ENCODE measurements at places on chromosomes 12 and 14.

- no peak for DNase-seq
Measured at GRCh38 chr14:95248432-95248831, 71.3 kb downstream of the CLMN start.

GRCh38 chr14:27390155-27390554 lies 792.3 kb upstream of the NOVA1 start:
- DNase-seq: no peak

- DNase-seq: no peak
Measured at GRCh38 chr12:104042580-104042979, 7.4 kb downstream of the GLT8D2 start.

DNA sequence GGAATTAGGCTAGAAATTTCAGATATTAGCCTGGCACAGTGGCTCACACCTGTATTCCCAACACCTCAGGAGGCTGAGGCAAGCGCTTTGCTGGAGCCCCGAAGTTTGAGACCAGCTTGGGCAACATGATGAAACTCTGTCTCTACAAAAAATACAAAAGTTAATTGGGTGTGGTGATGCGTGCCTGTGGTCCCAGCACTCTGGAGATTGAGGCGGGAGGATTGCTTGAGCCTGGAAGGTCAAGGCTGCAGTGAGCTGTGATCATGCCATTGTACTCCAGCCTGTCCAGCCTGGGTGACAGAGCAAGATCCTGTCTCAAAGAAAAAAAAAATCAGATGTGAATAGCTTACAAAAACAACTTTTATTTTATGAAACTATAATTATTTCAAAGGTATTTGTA lies 15.1 kb downstream of the FRMD6 start:
- DNase-seq: no peak

DNA sequence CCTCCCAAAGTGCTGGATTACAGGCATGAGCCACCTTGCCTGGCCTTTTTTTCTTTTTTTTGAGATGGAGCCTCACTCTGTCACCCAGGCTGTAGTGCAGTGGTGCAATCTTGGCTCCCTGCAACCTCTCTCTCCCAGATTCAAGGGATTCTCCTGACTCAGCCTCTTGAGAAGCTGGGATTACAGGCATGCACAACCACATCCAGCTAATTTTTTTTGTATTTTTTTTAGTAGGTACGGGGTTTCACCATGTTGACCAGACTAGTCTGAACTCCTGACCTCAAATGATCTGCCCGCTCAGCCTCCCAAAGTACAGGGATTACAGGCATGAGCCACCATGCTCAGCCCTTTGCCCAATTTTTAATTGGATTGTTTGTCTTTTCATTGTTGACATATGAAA lies 58.0 kb downstream of the SINHCAF start:
- no peak for DNase-seq

DNA sequence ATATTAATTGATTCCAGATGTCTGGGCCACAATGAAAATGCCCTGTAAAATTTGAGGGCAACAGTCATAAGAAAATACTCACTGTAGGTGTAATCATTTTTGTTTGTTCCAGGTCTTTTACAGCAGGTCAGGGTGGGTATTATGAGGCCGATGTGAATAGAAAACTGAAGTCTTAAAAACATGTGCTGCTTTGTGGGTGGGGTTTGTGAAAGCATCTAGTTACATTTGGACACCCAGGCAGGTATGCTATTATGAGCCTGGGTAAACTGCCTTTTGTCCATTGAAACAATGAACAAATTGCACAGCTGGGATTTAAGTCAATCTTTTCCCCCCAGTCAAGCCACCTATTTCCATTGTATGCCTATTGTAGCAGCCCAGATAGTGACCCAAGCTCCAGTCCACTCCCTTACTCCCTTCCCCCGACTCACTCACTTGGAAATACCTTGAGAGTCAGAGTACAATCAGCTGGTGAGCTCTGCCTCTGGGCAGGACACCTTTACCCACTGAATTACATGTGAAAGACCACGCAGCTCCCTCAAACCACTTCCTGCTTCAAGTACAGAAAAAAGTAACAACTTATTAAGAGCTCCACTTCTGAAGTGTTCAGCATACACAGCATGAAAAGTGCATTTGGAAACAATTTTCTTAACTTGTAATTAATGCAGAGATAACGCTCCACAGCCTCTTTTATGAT lies 1.8 kb downstream of the IGF1 start:
- DNase-seq: peak; percentile 47

GRCh38 chr12:53852992-53853391 lies 85.6 kb upstream of the HOXC13 start:
- DNase-seq: no peak

GRCh38 chr14:24013654-24014514 lies 25.2 kb downstream of the DHRS4L2 start:
- DNase-seq: peak; percentile 74

DNA sequence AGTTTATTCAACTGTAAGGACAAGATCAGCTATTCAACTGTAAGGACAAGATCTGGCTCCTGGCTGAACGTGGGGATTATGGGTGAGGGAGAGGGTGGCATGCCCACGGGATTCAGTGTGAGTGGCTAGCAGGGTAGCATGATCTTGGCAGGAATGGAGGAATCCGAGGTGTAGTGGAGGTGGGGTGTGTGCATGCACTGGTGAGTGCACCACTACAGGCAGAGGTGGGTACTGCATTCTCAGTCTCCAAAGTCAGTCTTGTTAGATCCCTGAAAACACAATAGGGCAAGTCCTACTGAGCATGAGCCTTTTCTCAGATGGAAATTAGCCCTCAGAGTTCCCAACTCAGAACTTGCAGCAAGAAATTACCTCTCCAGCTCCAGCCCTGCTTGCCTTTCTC lies 32.2 kb upstream of the DCD start:
- DNase-seq: peak; percentile 2

DNA sequence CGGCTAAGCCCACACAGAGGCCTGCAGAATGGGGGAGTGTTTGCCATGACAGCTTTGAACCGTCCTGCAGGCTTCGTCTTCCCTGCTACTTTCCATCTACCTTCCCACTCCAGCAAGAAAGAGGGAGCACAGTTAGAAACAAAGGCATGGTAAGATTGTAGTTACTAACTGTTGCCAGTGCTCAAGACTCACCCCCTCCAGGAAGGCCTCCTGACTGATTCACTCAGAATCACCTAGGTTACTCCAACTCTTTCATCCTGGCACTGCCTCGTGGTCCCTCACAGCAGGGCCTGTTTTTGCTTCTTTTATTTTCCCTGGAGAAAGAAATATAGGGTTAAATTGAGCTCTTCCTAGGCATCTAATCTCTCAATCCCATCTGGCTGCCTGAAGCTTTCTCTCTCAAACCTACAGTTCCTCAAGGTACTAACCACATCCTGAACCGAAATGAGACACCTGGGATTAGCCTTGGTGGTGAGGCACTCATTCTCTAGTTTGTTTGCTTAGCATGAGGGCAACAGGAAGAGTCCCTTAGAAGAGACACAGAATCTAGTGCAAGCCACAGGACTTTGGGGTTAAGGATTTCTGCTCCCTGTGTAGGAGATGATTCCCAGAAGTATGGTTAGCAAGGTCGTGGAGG lies 7.8 kb downstream of the GALNT6 start:
- DNase-seq: peak; percentile 41

GRCh38 chr14:104595116-104595675 lies 9.4 kb downstream of the TMEM179 start:
- no peak for DNase-seq

GRCh38 chr14:73741386-73741875 lies 27.2 kb upstream of the PNMA1 start:
- DNase-seq: no peak

- DNase-seq: peak; percentile 61
Measured at GRCh38 chr12:68482660-68483059, 128.0 kb upstream of the RAP1B start.

GRCh38 chr12:14723763-14724162 lies 27.4 kb upstream of the GUCY2C start:
- peak; percentile 31 for DNase-seq

DNA sequence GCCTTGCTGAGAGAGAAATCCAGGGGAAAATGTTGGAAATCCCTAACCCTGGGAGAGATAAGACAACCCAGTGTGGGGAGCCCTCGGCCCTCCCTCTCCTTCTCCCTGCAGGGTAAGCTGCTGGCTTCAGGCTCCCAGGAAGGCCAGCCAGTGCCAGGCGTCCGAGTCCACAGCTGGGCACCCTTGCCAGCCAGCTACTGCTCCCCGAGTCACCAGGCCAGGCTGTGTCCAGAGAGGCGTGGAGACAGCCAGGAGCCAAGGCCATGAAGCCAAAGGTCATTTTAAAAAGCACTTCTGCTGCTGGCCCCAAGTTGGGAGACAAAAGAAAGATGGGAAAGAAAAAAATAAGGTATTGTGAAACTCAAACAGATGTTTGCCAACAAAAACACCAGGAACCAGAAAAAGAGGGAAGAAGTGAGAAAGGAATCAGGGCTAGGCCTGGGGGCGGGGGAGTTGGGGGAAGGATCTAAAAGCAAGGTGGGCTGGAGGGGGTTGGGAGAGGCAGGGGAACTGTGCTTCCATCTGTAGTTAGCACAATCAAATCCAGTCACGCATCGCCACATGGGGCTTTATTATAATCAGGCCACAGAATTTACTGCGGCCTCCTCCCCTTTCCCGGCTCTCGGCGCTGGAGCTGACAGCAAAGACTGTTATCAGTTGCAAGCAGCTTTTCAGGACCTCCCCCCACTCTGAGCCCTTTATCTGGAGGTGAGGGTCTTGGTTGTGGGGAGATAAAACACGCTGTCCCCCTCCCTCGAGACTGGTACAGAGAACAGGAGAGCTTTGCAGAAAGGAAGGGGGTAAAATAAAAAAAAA lies 33.5 kb downstream of the RBM19 start:
- DNase-seq: no peak

DNA sequence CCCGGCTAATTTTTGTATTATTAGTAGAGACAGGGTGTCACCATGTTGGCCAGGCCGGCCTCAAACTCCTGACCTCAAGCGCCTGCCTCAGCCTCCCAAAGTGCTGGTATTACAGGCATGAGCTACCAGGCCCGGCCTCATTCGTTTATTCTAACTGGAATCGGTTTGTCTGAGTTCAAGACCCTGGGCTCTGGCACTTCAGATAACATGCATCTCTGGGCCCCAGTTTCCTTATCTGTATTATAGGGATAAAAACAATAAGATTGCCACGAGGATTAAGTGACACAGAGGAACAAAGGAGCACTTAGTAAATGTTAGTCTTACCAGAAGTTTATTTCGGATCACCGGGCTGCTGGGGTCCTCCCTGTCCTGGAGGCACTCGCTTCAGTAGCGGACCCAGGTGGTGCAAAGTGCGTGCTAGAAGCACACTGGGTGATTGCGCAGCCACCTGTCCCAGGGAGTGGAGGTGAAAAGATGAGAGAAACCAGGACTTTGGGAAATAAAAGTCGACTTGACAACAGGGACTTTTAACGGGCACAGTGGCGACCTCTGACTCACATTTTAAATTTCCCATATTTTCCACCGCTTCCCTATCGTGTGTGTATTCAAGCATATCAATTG lies 37.5 kb downstream of the ACACB start:
- no peak for DNase-seq

- DNase-seq: peak; percentile 96
Measured at GRCh38 chr12:3723916-3724805, 28.7 kb downstream of the CRACR2A start.

DNA sequence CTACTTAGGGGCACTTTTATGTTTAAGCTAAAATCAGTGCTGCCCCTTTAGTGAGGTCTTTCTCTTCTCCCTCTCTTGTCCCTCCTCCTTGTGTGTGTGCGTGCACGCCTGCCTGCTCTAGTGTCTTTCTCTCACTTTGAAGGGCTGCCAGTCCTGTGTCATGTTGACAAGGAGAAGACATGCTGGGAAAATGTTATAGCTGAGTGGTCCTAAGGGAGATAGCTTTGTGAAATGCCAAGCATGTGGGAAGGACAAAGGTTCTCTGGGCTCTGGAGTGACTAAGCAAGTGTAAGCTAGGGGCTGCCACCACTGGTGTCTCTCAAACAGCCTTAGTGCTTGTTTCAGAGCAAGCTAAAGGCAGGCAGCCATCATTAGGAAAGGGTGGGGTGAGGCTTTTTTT lies 108.4 kb downstream of the EMP1 start:
- DNase-seq: no peak

- DNase-seq: no peak
Measured at GRCh38 chr14:69400154-69400553, 1.7 kb downstream of the SLC39A9 start.

DNA sequence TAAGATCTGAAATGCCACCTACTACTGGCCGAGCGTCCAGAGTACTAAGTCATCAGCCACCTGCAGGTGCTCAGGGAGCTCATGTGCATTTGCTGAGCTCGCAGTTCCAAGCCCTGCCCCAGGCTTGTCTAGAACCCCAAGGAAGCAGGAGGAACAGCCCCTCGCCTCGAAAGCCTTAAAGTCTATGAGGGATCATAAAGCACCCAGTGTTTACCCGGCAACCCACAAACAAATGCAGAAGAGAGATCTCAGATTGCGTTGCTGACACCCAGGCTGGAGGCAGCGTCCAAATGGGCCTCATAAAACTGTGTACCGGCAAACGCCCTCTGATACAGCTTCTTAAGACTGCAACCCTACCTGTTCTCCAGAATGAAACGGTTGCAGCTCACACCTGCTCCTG lies 6.8 kb downstream of the KDM2B start:
- DNase-seq: peak; percentile 31

GRCh38 chr12:52552681-52553195 lies at the start of gene KRT71:
KRT71 (minus strand) TSS chr12:52553145; CDS start chr12:52553077, 68 bp downstream.
- no peak for DNase-seq

DNA sequence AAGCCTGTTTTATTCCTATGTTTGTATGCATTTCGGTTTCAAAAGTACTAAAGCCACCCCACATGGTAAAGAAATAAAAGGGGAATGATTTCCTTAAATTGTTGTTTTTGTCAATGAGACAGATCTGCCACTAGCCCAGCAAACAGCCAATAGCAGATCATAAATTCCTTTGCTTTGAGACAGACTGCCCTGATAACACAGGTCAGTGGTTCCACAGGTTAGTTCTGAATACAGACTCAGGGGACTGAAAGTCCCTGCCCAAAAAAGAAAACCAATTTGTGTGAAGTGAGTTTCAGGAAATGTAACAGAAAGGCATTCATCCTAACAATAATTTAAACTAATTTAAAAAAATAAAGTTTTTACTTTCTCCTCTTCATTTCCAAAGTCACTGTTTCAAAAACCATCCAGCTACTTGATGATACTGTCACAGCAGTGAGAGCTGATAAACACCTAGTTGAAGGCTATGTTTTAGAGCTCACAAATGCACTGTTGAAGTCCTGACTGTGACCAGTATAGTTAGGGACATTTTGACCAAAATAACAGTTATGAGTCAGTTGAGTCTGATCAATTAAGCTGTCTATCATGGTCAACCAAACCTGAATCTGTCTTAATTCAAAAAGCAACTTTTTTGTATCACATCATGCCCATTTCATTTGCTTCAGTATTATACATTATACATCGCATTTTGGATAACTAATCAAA lies 77.7 kb downstream of the LGR5 start:
- no peak for DNase-seq

Measured in NCI-H2171 treated with DMSO at 0.1 percent for 48 hours (cell line).